SIG-M5 (cell line): ENCODE measurements at places on chromosomes 16 and 17.

DNA sequence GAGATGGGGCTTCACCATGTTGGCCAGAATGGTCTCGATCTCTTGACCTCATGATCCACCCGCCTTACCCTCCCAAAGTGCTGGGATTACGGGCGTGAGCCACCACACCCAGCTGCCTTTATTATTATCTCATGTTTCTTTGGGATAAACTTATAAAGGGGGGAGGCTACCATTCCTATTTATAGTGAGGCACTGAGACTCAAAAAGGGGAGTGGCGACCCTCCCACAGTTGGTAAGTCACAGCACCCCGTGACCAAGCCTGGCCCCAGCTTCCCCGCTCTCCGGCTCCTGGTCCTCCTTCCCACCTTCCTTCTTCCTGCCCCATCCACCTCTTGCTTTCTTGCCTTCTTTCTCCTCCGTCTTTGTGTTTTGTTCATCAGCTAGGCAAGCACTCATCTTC is 5.2 kb downstream of the MYH3 start:
- DNase-seq, result no peak

DNA sequence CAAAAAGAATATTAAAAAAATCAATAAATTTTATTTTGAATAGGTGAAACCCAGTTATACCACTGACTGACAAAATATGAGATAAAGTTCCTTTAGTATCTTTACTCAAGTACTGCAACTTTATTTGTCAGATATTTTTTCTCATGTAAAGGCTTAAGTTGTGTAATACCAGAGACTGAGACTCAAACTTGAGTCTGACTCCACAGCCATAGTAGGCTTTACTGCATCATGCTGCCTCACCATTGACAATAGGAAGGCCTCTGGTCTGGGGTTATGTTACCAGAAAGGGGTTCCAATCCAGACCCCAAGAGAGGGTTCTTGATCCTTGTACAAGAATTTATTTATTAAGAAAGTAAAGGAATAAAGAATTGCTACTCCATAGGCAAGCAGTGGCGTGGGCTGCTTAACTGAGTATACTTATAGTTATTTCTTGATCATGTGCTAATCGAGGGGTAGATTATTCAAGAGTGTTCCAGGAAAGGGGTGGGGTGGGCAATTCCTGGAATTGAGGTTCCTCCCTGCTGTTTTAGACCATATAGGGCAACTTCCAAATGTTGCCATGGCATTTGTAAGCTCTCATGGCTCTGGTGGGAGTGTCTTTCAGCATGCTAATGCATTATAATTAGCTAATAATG is 187.4 kb upstream of the WSB1 start:
- DNase-seq, result no peak

DNA sequence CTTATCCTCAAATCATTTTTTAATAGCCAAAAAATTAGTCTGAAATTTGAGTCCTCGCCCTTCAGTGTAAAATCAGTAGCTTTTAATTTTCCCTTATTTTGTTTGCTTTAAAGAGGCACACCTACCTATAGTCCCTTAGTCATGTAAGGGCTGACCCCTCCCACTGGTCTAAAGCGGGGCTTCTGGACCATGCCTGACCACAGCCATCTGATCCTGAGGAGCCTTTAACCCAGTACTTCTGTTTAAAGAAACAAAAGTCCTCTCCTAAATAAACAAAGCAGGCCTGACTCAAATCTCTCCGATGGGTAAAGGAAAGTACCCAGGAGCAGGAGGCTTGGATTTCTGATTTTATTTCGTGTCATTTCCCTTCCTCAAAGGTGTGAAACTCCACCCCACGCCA is 92.0 kb upstream of the CCL2 start:
- no peak for DNase-seq

DNA sequence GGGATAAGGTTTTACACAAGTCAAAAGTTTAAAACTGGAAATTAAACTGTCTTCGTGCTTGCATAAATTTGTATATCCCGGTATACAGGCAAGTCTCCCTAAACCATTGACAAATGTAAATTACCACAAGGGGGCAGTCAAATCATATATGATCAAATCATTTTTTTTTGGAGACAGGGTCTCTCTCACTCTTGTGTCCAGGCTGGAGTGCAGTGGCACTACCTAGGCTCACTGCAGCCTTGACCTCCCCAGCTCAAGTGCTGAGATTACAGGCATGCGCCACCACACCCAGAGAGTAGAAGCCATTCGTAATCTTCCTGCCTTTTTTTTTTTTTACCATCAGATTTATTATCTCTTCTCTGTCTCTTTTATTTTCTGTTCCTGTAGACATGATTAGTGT is 18.5 kb downstream of the TOP2A start:
- no peak for DNase-seq

- no peak for DNase-seq
These were observed 7.0 kb upstream of the ANKFY1 start for GRCh38 chr17:4270736-4271135.

- DNase-seq, result no peak
These were observed 10.2 kb upstream of the TEX19 start for GRCh38 chr17:82348866-82349265.

DNA sequence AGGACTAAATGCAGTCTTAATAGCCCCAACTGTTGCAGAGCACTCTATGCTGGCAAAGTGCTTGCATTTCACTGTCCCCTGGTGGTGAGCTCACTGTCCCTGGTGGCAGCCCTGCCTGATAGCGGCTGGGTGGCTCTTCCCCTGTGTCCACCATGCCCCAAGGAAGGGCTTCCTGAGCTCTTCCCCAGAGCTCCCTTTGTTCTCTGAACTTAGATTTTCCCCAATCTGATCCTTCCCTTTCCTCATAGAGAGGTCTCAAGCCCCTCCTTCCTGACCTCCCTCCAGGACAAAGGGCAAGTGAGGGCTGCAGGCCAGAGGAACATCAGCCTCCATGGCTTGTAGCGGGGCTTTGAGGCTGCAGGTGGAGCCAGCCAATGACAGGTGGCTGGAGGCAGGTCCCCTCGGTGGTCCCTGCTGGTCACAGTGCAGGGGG is 17.0 kb downstream of the BEAN1 start:
- DNase-seq, result no peak

- DNase-seq, result no peak
These were observed 89.5 kb downstream of the MRC2 start for GRCh38 chr17:62716834-62717588.

DNA sequence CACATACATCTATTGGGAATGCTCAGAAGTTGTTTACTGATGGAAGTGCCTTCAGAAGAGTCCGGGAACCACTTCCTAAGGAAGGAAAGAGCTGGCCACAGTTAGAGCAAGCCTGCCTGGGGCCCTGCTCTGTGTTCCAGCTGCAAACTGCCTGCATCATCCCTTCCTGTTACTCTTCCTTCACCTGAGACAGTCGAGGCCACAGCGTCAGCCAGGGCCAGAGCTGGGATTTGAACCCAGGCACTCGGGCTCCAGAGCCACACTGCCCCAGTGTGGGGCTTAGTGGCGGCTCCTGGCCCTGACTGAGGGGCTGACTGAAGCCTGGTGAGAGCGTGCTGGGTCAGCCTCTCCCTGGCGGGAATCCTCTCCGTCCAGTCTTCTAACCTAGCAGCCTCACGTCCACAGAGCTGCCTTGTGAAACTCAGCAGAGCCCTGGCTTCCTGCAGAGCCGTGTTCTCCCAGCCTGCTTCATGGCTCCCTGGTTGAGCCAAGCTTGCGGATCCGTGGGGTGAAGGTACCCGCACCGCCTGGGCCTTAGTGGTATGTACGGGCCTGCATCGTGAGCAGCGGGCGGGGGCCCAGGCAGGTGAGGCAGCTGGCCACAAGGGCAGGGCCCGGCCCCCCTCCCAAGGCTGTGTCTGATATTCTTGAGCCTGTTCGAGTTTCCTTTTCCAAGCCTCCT is 4.6 kb upstream of the C17orf99 start:
- no peak for DNase-seq

- DNase-seq, result no peak
These were observed 105.8 kb upstream of the SDK2 start for GRCh38 chr17:73749928-73750605.

DNA sequence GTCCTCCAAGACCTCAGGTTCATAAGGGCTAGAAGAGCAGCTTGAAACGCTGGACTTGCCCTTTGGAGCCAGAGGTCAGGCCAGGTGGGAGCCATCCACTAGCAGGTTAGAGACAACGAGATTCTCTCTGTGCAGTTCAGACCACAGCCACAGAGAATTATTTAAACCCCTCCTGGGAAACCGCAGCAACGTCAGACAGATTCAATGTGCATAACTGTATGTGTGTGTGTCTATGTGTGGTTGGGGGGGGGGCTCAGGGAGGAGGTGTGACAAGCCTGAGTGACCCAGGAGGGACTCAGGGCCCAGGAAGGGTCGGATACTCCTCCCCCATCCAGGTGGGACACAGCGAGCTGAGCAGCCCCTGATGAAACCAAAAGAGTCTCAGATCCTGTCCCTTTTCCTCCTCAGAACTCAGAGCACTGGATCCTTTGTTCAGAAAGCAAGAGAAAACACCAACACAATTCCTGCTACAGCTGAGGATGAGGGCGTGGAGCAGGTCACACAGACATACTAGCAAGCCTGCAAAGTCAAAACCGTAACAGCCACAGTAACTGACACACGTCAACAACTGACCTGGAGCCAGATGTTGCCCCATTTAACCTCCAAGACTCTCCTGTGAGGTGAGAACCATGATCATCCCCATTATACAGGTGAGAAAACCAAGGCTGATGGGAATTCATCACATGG is 66.8 kb downstream of the XYLT1 start:
- no peak for DNase-seq

DNA sequence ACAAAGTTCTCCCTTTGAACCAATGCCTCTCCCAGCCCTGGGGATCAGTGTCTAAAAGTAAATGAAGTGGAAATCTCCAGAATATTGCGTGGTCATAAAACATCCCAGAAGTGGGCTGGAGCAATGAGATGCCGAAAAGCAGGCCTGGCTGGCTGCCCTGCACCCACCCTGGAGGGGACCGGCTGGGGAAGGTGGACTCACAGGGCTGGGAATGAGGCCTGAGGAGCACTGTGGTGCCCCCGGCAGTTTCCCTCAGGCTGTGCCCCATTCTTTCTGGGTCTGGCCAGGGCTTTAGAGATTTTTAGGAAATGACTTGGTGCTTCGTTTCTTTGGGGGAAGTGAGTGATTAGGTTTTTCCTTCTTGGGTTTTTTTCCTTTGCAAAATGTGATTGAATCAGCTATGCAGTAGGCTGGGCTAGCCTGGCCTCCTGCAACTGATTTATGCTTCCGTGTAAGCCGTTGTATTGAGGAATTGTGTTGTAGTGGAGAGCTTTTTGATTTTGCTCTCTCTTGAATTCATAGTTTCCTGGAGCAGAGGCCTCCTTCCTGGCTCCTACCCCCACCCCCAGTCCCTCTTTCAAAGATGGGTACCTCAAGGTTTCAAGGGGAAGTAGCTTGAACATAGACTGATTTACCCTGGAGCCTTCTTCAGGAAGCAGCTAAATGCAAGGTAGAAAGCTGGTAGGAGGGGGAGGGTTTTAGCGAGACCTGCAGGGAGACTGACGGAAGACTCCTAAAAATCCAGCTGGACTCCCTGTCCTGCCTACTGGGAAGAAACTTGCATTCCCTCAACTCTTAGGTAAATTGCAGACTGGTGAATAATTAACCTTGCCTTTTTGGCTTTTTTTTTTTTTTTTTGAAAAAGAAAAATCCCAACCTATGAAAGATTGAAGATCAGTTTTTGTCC is 170.2 kb downstream of the RAB11FIP4 start:
- no peak for DNase-seq
